Brain microvascular endothelial cell (primary cell): ENCODE measurements at places on chromosomes 5 and 9.

GRCh38 chr9:86977205-86977835 is 30.0 kb upstream of the GAS1 start:
- peak; percentile 22 for DNase-seq

DNA sequence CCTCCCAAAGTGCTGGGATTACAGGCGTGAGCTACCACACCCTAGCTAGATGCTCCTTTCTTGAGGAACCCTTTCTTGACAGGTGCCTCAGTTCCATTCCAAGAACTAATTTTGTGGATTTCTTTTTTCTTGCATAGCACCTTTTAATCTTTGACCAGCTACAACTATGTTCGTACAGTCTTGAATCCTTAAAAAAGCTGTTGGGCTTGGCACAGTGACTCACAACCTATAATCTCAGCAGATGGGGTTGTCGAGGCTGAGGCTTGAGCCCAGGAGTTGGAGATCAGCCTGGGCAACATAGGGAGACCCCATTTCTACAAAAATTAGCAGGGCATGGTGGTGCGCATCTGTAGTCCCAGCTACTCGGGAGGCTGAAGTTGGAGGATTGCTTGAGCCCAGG is 1.3 kb upstream of the ZER1 start:
- DNase-seq = no peak

GRCh38 chr9:27771803-27772545 is 198.7 kb upstream of the C9orf72 start:
- DNase-seq = peak; percentile 74

DNA sequence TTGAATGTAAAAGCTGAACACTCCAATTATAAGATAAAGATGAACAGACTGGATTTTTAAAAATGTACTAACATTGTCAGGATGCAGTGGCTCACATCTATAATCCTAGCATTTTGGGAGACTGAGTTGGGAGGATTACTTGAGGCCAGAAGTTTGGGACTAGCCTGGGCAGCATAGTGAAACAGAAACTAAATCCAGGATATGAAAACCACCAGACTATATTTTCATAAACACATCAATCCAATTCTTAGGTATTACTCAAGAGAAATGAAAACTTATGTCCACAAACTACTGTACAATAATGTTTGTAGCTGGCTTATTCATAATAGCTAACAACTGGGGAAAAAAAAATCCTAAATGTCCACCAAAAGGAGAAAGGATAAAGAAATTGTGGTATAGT is 26.8 kb upstream of the NAA35 start:
- no peak for DNase-seq
